ENCODE measurements at places on chromosomes 1 and 21. TPM values are rescaled to one million over a fixed set of nuclear protein-coding genes. Genes with fewer than 3 reads are reported as not detected.
A peak's percentile ranks its signal among the peaks of the same experiment; 100 is the strongest.

GRCh38 chr1:7868070-7868780 is 15.4 kb upstream of the UTS2 start:
- H3K27ac ChIP-seq, result no peak overlapping the region
- no peaks in the 10 kb centered on the region for H3K36me3 ChIP-seq
- H3K4me3 ChIP-seq, result no peak overlapping the region

- no peak overlapping the region for H3K4me3 ChIP-seq
- no peaks in the 10 kb centered on the region for H3K4me1 ChIP-seq
- H3K27ac ChIP-seq, result no peak overlapping the region
- no peaks in the 10 kb centered on the region for H3K36me3 ChIP-seq
- DNase-seq, result no peak
- H3K27me3 ChIP-seq, result no peaks in the 10 kb centered on the region
Measured at GRCh38 chr1:58439946-58440345, 106.6 kb downstream of the OMA1 start.

- no peak overlapping the region for H3K4me3 ChIP-seq
- no peaks in the 10 kb centered on the region for H3K36me3 ChIP-seq
- no peak for DNase-seq
Measured at GRCh38 chr1:110065841-110066240, 4.6 kb downstream of the ALX3 start.

- no peaks in the 10 kb centered on the region for H3K36me3 ChIP-seq
- H3K27ac ChIP-seq, result no peak overlapping the region
- H3K27me3 ChIP-seq, result no peaks in the 10 kb centered on the region
- H3K4me1 ChIP-seq, result no peaks in the 10 kb centered on the region
- H3K4me3 ChIP-seq, result no peak overlapping the region
- DNase-seq, result peak; percentile 24
Measured at GRCh38 chr1:232283864-232284263, 346.1 kb downstream of the SIPA1L2 start.

- H3K36me3 ChIP-seq, result no peaks in the 10 kb centered on the region
- no peak for DNase-seq
- H3K27ac ChIP-seq, result no peak overlapping the region
- no peaks in the 10 kb centered on the region for H3K4me1 ChIP-seq
- H3K27me3 ChIP-seq, result no peaks in the 10 kb centered on the region
Measured at GRCh38 chr1:215201283-215201682, 118.7 kb downstream of the KCNK2 start.

- no peak for DNase-seq
- no peaks in the 10 kb centered on the region for H3K4me1 ChIP-seq
- no peaks in the 10 kb centered on the region for H3K36me3 ChIP-seq
- no peak overlapping the region for H3K4me3 ChIP-seq
Measured at GRCh38 chr1:83970114-83970513, 28.8 kb downstream of the TTLL7 start.

DNA sequence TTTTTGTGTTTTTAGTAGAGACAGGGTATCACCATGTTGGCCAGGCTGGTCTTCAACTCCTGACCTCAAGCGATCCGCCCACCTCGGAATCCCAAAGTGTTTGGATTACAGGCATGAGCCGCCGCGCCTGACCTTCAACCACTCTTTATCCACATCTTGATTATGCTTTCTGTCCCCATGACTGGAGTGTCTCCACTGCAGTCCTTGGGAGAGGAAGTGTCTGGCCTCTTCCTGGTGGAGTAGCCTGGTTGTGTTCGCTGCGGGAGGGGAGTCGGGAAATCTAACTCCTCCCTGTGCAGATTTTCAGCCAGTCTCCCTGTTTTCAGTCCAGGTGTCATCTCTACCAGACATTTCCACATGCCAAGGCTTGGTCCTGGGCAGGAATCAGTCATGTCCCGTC is 9.7 kb downstream of the KISS1 start:
- no peak overlapping the region for H3K4me3 ChIP-seq
- no peak overlapping the region for H3K27ac ChIP-seq
- no peaks in the 10 kb centered on the region for H3K4me1 ChIP-seq
- DNase-seq, result no peak
- no peaks in the 10 kb centered on the region for H3K36me3 ChIP-seq
- H3K27me3 ChIP-seq, result no peaks in the 10 kb centered on the region

ZFP69B gene
- total RNA-seq, result 7.7 TPM

RAB25 gene
- total RNA-seq, result not detected

Measured in uterus (tissue), 4 donors.